ENCODE measurements at places on chromosomes 2 and 18. TPM values are rescaled to one million over a fixed set of nuclear protein-coding genes. Genes with fewer than 3 reads are reported as not detected.

The CNRIP1 gene
- 6.9 TPM for total RNA-seq

The HRH4 gene
- total RNA-seq, result 0.17 TPM

The C2orf66 gene
- not detected for total RNA-seq

DNA sequence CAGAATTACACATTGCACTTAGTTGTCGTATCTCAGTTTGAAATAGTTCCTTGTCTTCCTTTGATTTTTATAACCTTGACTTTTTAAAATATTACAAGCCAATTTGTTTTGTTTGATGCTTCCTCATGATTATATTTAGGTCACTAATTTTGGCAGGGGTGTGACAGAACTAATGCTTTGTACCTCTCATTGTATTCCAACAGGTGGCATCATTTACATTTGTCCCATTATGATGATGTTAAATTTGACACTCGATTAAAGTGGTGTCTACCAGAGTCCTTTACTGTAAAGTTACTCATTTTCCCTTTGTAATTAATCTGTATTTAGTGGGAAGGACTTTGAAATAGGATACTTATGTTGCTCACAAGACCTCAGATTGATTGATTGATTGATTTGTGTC lies 21.5 kb upstream of the MFSD2B start:
- no peak for DNase-seq
- H3K27ac ChIP-seq, result no peak overlapping the region
- H3K4me1 ChIP-seq, result peaks cover 12% of the 10 kb centered on the region
- H3K36me3 ChIP-seq, result 0 out of 2 replicates have a peak, but pooled peaks cover 4% of the 10 kb centered on the region
- no peak overlapping the region for H3K4me3 ChIP-seq

The TIGD1 gene
- 7.6 TPM for total RNA-seq

GRCh38 chr2:236298924-236299475 lies 34.8 kb upstream of the ASB18 start:
- no peak overlapping the region for H3K4me3 ChIP-seq
- no peaks in the 10 kb centered on the region for H3K36me3 ChIP-seq
- no peaks in the 10 kb centered on the region for H3K4me1 ChIP-seq

GRCh38 chr2:235045336-235045972 lies 93.6 kb downstream of the SH3BP4 start:
- DNase-seq, result no peak
- no peaks in the 10 kb centered on the region for H3K27me3 ChIP-seq
- no peaks in the 10 kb centered on the region for H3K4me1 ChIP-seq
- no peak overlapping the region for H3K27ac ChIP-seq
- no peak overlapping the region for H3K4me3 ChIP-seq

- no peak overlapping the region for H3K27ac ChIP-seq
- no peaks in the 10 kb centered on the region for H3K4me1 ChIP-seq
- H3K27me3 ChIP-seq, result no peaks in the 10 kb centered on the region
- no peaks in the 10 kb centered on the region for H3K36me3 ChIP-seq
- H3K4me3 ChIP-seq, result no peak overlapping the region
- DNase-seq, result no peak
Observed at GRCh38 chr2:72990695-72991438, 73.5 kb downstream of the EMX1 start.

The EEF1B2 gene
- total RNA-seq, result 213 TPM

DNA sequence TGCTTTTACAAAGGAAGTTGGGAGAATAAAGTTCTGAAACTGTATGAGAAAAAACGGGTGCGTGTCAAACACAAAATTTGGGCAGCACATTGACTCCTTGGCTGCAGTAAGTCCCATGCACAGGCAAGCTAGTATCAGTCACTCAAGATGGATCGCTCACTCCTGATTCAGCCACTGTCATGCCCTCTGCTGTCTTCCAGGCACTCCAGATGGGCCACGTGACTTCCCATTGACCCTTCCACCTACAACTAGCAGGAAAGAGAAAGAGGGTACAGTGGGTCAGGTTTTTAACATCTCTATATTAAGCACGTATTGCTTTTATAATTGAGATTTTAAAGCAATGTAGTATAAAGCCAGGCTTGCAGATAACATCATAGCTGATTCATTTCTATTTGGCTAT lies 8.6 kb downstream of the ARHGEF33 start:
- no peak overlapping the region for H3K27ac ChIP-seq
- H3K4me3 ChIP-seq, result no peak overlapping the region
- no peaks in the 10 kb centered on the region for H3K36me3 ChIP-seq
- DNase-seq, result no peak
- no peaks in the 10 kb centered on the region for H3K4me1 ChIP-seq
- H3K27me3 ChIP-seq, result no peaks in the 10 kb centered on the region

DNA sequence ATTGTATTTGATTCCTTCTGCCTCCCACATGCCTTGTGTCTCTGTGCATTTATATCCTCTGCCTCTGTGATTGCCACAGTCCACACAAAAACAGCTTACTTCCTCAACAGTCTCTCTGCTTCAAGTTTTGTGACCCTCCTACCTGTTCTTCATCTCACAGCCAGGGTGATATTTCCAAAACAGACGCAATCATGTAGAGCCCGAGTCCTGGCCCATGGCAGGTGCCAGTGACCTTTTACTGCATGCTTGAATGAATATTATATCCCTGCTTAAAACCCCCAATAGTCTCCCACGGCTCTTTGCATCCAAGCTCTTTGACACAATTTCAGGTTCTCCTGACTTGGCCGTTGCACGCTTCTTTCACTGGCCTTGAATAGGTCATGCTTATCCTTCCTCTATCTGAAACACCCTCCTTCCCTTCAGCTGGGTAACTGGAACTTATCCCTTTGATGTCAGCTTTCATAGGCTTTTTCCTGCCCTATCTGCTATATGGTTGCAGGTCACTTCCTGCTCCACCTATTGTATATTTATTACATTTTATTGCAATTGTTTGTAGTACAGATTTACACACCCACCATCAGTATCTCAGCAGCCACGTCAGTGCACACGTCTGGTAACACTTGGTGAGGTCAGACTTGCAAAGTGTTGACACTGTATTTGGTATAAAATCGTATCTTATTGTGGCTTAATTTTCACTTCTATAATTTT lies 29.7 kb upstream of the IL1B start:
- H3K27me3 ChIP-seq, result no peaks in the 10 kb centered on the region
- H3K4me3 ChIP-seq, result no peak overlapping the region
- DNase-seq, result no peak

DNA sequence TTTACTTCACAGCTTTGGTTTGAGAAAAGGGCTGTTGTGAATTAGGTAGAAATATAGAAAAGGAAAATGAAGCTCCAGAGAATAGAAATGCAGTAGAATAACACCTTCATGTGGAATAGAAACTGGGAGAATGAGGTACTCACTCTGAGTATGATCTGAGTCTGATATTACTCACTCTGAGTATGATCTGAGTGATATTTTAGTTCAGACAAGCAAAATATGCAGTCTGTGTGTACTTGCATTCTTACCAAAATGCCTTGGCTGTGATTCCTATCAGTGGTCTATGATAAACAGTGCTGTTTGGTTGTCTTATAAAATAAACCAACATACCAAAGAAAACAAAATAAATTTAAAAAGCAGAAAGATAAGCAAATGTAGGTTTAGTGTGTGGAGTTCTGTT lies 487.6 kb downstream of the THSD7B start:
- no peaks in the 10 kb centered on the region for H3K27me3 ChIP-seq
- no peaks in the 10 kb centered on the region for H3K4me1 ChIP-seq
- no peak for DNase-seq
- no peak overlapping the region for H3K27ac ChIP-seq
- H3K36me3 ChIP-seq, result no peaks in the 10 kb centered on the region

- no peaks in the 10 kb centered on the region for H3K4me1 ChIP-seq
- no peaks in the 10 kb centered on the region for H3K27me3 ChIP-seq
- no peak for DNase-seq
- no peak overlapping the region for H3K27ac ChIP-seq
- no peak overlapping the region for H3K4me3 ChIP-seq
- no peaks in the 10 kb centered on the region for H3K36me3 ChIP-seq
Observed at GRCh38 chr2:67684991-67685390, 287.9 kb downstream of the ETAA1 start.

GRCh38 chr18:48934415-48934722 lies 16.4 kb downstream of the SMAD7 start:
- DNase-seq, result no peak
- no peaks in the 10 kb centered on the region for H3K27me3 ChIP-seq
- H3K36me3 ChIP-seq, result 0 out of 2 replicates have a peak, but pooled peaks cover 8% of the 10 kb centered on the region
- H3K27ac ChIP-seq, result peak overlapping the region; percentile 80

The NGEF gene
- 5.4 TPM for total RNA-seq

DNA sequence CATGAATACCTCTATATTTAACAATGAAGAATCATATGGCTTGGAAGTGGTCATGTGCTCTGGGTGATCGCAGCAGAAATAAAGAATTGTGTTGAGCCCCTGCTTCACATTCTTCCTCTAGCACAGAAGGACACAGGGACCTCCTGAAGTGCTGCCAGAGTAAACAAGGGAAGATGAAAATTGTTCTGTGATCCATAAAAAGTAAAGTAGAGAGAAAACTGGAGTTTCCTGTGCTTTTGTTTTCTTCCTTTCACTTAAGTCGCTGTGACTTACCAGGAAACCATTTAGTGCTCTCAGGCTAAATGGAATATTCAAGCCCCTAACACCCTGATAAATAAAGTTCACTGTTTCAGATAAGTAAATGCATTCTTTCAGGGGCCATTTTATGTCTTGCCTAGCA lies 1173.6 kb upstream of the CHAC2 start:
- no peaks in the 10 kb centered on the region for H3K27me3 ChIP-seq
- H3K27ac ChIP-seq, result no peak overlapping the region

GRCh38 chr2:16275131-16275530 lies 334.8 kb downstream of the MYCN start:
- no peaks in the 10 kb centered on the region for H3K27me3 ChIP-seq
- H3K4me3 ChIP-seq, result no peak overlapping the region
- H3K36me3 ChIP-seq, result no peaks in the 10 kb centered on the region
- DNase-seq, result no peak

DNA sequence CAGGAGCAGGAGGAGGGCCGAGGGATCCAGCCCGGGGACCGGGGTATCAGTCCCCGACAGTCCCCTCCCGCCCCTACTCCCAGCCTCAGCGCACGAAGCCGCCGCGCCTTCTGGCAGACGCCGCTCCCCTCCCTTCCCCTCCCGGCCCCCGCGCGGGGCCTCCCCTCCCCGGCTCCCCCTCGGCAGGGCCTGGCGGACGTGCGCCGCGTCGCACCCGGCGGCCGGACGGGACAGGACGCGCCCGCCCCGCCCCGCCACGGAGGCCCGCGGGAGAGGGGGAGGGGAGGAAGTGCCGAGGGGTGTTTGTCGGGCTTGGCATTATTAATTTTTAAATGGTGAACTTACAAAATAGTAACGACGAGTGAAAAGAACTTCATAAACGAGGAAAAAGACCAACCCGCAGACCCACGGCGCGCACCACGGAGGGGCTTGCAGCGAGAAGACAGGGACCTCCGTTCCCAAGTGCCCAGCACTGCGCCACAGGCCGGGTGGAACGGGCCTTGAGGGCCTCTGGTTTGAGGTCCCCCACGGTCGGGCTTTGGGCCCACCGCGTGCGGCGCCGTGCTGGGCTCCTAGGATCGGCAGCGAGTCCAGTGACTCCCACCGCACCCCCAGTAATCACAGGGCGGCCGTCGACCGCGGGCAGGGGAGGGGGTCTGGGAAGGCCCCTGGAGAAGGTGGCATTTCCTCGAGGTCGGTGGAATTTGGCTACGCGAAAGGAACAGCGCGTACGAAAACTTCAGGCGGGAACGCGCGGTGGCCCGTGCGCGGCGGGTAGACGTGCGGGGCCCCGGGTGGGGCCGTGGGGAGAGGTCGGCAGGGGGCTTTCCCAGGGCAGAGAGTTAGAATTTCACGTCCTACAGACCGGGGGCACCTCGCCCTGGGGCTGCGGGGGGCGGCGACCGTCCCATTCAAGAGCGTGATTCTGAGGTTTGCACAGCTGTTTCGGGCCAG lies 954 bp upstream of the CTDSP1 start:
- peak; percentile 56 for DNase-seq
- no peak overlapping the region for H3K27ac ChIP-seq

The ADRA2B gene
- total RNA-seq, result 7.9 TPM

- H3K36me3 ChIP-seq, result no peaks in the 10 kb centered on the region
- DNase-seq, result no peak
- peaks cover 41% of the 10 kb centered on the region for H3K4me1 ChIP-seq
- H3K4me3 ChIP-seq, result no peak overlapping the region
- H3K27ac ChIP-seq, result peak overlapping the region; percentile 10
Observed at GRCh38 chr2:101328474-101329007, 20.0 kb upstream of the RNF149 start.

The SCYGR4 gene
- total RNA-seq, result not detected

- no peaks in the 10 kb centered on the region for H3K4me1 ChIP-seq
- H3K36me3 ChIP-seq, result 0 out of 2 replicates have a peak, but pooled peaks cover 4% of the 10 kb centered on the region
- no peak overlapping the region for H3K4me3 ChIP-seq
Observed at GRCh38 chr2:109089602-109090300, 39.3 kb upstream of the SH3RF3 start.

The CABYR gene
- total RNA-seq, result 48.4 TPM

DNA sequence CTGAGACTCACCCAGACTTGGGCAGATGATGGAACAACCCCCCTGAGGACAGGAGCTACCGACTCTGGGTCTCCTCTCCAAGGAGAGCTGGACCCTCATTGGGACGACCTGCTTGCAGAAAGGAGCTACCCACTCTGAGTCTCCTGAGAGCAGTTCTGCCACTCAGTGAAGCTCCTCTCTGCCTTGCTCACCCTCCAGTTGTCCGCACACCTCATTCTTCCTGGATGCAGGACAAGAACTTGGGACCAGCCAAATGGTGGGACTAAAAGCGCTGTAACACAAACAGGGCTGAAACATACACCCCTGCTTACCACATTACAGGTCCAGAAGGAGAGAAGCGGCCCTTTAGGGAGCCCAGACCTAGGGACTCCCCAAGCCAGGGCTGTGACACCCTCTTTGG lies 124.9 kb upstream of the CCDC150 start:
- H3K27ac ChIP-seq, result no peak overlapping the region
- no peaks in the 10 kb centered on the region for H3K27me3 ChIP-seq

- peak; percentile 96 for DNase-seq
- H3K4me1 ChIP-seq, result peaks cover 46% of the 10 kb centered on the region
- H3K27ac ChIP-seq, result peak overlapping the region; percentile 93
- no peaks in the 10 kb centered on the region for H3K36me3 ChIP-seq
Observed at GRCh38 chr2:75055820-75056675, 97.6 kb downstream of the POLE4 start.

DNA sequence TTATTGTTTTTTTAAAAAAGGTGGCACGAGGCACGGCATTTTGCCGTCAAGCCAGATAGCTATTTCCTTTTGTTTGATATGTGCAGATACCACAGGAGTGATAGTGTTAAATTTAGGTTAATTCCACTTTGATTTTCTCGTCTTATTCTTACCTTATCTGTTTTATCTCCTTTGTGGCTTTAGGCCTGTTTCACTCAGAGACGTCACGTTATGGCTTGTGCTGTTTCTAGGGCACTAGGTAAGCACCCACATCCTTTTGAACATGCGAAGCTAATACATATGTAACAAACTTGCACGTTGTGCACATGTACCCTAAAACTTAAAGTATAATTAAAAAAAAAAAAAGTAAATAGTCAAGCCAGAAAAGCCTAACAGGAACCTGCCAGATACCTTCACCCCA lies 57.8 kb downstream of the C18orf63 start:
- H3K4me1 ChIP-seq, result no peaks in the 10 kb centered on the region
- H3K27me3 ChIP-seq, result no peaks in the 10 kb centered on the region
- DNase-seq, result no peak
- H3K36me3 ChIP-seq, result no peaks in the 10 kb centered on the region
- no peak overlapping the region for H3K4me3 ChIP-seq
- no peak overlapping the region for H3K27ac ChIP-seq
